Left kidney (tissue), 8 donors: ENCODE measurements at places on chromosomes 6 and 20.

GRCh38 chr6:111967131-111967530 lies 86.8 kb upstream of the CCN6 start:
- no peak for DNase-seq

- no peak for DNase-seq
These were observed 11.1 kb downstream of the LAMA5 start for GRCh38 chr20:62355878-62356588.

DNA sequence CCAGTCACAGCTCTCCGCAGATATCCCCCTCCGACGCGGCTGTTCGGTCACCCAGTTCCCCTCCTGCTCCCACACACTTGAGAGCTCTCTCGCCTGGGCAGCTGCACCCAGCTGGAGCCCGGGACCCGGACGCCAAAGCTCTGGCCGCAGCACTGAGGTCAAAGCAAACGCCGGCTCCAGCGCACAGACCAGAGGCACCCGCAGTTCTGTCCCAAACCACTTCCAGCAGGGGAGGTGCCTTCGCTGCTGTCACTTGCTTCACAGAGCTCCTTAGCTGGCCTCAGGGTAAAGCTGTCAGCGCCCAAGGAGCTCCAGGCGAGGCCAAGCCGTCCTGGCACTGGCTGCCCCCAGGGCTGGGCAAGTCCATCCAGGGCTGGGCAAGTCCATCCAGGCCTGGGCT lies 27.9 kb downstream of the SLC2A4RG start:
- DNase-seq: no peak

DNA sequence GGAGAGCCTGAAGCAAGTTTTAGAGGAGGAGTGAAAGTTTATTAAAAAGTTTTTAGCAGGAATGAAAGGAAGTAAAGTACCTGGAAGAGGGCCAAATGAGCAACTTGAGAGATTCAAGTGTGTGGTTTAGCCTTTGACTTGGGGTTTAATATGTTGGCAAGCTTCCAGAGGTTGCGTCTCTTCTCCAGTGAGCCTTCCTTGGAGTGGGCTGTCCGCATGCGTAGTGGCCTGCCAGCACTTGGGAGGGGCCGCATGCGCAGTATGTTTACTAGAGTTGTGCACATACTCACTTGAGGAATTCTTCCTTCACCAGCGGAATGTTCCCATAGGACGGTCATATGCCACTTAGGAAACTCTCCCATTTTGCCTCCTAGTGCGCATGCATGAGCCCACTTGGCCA lies 235.2 kb downstream of the ALDH8A1 start:
- no peak for DNase-seq

DNA sequence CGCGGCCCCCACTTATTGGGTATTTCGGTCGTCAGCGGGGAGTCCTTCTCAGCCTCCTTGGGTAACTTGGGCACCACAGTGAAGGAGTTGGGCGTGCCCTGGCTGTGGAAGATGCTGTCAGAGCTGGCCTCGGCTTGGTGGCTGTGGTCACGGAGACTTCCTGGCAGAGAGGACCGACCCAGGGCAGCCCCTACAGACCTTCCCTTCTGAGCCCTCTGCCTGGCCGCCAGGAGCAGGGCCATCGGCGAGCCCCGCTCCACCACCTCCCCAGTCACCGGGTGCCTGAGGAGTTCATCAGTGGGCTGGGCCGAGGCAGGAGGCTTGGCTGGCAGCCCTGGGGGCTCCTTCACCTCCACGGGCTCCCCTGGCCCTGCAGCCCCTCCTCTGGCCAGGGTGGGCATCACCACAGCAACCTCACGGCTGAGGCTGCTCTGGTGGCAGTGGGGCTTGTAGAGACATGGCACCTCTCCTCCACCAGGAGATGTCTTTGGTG lies 37.2 kb downstream of the C6orf132 start:
- DNase-seq: no peak

GRCh38 chr6:34522761-34523160 lies 33.4 kb downstream of the SPDEF start:
- no peak for DNase-seq

DNA sequence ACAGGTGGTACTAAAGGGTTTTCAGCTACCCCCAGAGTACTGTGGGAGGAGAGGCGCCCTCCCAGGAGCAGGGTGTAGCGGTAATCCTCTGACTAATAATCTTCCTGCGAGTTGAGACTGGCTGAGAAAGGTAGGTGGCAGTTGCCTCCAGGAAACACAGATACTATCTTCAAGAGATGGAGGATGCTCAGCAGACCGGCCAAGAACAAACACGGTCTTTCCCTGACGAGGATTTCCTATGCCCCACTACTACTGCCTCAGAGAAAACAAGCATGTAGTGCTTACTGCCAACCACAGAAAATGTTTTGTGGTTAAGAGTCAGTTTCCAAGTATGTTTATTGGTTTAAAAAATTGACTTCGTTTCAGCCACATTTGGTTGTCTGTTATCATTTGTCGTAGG lies 26.8 kb downstream of the C6orf89 start:
- DNase-seq: no peak

DNA sequence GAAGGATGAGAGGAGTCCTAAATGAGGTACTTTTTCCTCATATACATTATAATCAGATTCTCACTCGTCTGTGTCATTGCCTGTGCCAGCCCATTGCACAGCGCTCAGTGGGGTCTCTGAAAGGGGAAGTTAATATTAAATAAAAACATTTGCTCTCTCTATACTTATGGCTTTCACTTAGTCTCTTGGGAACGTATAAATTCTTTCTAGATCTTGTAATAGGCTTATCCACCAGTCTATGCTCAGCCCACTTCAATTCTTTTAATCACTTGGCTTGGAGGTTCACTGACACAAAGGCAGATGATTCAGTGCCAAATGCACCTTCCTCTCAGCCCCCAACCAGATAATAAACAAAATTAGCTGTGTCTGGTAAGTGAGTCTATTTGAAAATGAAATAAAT lies 164.3 kb upstream of the OGFRL1 start:
- DNase-seq: no peak

DNA sequence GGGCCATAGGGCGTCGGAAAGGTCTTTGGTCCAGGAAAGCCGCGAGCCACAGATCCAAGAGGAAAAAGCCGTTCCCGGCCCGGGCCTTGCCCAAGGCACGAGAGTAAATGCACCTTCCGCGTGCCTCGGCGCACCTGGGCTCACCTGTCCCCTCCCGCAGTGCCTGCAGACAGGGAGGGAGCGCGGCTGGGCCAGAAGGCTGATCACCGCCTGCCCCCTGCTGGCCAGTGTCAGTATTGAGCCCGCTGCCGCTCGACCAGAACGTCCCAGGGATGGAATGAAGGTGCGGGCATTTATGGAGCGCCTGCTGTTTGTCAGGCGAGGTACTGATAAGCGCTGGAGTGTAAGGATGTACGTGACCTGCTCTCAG lies 679 bp upstream of the LPIN3 start:
- DNase-seq: peak; percentile 63
